ENCODE measurements at places on chromosomes 3 and 15.

DNA sequence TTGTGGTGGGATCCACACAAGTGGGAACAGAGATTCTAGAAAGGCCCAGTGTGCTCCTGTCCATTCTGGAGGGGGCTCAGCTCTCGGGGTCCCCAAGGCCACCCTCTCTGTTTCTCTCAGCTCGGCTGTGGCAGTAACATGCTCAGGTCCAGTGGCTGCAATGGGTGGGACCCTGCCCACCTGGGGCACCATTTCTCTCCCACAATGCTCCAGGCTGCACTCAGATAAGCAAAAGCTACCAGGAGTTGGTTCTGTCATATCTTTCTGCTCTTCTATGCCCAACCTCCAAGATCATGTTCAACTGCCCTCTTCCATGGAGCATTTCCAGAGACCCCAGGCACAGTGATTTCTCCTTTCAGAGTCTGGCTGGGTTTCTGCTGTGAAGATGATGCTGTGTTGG lies 40.8 kb downstream of the ITGA11 start:
- no peak for DNase-seq

DNA sequence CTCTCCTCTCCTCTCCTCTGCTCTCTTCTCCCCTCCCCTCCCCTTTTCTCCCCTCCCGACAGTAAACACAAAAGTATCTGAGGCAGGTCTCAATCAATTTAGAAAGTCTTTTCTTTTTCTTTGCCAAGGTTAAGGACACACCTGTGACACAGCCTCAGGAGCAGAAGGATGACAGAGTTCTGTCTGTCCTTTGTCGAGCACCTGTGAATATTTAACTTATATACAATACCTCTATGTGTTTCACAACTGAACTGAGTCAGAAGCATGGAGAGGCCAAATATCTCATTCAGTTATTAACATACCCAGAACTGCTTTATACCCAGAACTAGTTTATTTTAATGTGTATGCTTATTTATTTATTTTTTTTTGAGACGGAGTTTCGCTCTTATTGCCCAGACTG lies 81.1 kb upstream of the ROBO1 start:
- no peak for DNase-seq

DNA sequence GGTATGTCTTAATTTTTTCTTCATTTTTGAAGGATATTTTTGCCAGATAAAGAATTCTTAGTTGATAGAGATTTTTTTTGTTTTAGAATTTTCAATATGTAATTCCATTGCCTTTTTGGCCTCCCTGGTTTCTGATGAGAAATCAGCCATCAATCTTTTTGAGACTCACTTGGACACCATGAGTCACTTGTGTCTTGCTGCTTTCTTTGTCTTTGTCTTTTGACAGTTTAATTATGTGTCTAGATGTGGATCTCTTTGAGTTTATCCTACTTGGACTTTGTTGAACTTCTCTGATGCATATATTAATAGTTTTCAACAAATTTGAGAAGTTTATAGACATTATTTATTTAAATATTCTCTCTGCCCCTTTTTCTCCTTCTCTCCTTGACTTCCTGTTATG lies 34.7 kb upstream of the AQP9 start:
- no peak for DNase-seq

GRCh38 chr3:21847005-21847404 lies 96.0 kb upstream of the ZNF385D start:
- DNase-seq = no peak

GRCh38 chr3:8317661-8318649 lies 183.7 kb upstream of the LMCD1 start:
- no peak for DNase-seq

DNA sequence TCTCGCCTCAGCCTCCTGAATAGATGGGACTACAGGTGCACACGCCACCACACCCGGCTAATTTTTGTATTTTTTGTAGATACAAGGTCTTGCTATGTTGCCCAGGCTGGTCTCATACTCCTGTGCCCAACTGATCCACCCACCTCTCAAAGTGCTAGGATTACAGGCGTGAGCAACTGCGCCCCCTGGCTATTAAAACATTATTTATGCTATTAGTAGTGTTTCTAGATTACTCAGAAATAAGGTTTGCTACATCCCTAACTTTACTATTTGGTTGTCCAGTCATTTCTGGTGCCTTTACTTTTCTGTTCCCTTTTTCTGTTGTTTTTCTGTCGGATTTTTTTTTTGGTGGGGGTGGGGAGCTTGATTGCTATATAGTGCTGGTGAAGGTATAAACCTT lies 393.6 kb upstream of the TPM1 start:
- DNase-seq = no peak

DNA sequence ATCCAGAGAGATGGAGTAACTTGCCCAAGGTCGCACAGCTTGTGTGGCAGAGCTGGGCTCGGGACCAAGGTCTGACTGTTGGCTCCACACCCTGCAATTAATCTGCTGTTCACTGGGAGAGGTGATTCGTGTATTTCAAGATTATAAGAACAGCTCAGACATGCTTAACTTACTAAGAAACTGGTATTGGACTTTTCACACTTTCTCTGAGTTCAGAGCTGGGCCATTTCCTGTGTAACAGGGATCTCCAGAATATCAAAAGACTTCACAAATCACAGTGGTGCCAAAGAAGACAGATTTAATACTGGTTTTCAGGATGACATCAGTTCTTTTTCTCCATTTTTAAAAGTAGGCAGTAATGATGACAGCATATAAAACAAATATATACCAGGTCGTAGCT lies 156.8 kb upstream of the UBE2E1 start:
- DNase-seq = no peak

DNA sequence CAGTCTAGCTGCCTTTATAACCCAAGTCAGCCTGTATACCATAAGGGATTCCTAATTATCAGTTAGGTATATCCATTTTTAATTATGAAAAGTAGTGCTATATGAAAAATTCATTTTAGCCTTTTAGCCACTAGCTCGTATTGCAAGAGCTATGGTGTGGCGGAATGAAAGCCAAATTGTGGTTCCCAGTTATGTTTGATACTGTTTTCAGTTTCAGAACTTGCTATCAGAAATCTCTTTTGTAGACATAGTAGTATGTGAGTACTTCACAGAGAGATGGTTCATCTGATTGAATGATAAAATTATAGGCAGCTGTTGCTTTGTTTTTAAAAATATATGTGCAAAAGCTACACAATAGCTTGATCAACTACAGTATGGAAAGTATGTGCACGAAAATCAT lies 134.6 kb downstream of the SLC25A26 start:
- no peak for DNase-seq

GRCh38 chr3:14290631-14291385 lies 111.6 kb upstream of the SLC6A6 start:
- DNase-seq = no peak
